Umbilical cord (tissue), 2 donors: ENCODE measurements at places on chromosomes 5 and 9. TPM values are rescaled to one million over a fixed set of nuclear protein-coding genes. Genes with fewer than 3 reads are reported as not detected.

The SYK gene
- total RNA-seq, result 9.6 TPM

- DNase-seq, result no peak
These were observed 4.8 kb upstream of the NRARP start for GRCh38 chr9:137306850-137307254.

DNA sequence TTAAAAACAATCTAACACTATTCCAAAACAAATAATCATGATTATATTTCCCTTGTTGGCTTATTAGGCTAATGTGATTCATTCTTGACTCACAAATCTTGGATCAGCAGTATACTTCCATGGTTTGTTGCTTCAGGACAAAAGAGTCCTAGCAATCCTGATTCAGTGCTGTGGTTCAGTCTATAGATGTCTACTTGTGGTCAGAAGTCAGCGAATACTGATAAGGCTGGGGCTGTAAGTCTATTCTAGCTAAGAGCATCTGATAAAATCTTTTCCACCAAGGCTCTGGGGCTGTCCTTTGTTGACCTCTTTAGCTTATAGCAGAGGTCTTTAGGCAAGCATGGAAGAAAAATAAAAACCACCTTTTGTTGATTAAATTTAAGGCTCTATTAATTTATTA lies 4.4 kb upstream of the SMIM3 start:
- no peak for DNase-seq

The ZCCHC10 gene
- 21.9 TPM for total RNA-seq

The PCDHGA7 gene
- total RNA-seq, result 7.0 TPM
